HT-29 (cell line): ENCODE measurements at places on chromosomes 6 and 20.
A peak's percentile ranks its signal among the peaks of the same experiment; 100 is the strongest.

GRCh38 chr20:5100684-5101347 is 18.9 kb downstream of the PCNA start:
- DNase-seq: peak; percentile 79

DNA sequence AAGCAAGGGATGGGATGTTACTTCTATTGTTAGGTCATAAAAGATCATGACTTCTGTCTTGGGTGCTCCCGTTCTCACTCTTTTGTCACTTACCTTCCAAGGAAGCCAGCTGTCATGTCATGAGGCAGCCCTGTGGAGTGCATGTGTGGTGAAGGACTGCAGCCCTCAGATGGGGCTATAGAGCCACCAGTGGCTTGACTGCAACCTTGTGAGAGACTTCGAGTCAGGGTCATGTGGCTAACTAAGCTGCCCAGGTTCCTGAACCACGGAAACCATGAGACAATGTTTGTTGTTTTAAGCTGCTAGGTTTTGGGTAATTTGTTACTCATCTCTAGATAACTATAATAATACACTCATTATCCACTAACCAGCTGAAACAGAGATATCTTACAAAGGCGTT is 477.1 kb downstream of the BTBD3 start:
- peak; percentile 39 for DNase-seq

DNA sequence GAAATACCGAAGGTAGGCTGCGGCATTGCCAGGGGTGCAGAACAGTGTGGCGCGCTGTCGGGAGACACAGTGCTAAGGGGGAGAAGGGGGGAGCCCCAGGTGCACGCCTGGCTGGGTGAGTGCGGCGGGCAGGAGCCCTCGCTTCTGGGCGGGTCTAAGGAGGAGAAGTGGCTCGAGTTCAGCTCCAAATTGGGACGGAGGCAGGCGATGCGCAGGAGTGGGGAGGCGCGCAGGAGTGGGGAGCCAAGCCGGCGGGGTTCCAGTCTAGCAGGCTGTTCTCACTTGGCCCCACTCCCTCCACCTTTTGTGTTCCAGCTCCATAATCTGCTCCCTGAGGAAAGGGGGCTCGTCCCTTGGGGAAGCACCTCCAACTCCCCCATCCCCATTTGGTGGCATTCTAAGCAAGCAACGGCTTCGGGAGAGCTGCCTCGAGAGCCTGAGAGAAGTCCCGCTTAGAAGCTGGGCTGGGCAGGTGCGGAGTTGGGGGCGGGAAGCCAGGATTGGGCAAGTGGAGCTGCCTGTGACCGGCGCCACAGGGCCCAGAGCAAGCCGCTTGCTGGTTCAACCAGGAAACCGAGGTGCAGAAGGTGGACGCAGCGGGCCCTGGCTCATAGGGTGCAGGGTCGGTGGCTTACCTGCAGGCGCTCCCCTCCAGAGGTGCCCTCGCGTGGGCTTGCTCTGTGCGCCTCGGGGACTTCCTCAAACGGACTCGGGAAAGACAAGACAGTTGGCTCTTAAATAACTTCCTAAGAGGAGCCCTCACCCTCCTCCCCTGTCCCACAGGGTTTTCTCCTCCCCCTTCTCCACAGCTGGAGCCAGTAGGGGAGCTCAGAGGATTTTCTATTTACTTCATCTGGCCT is at the start of gene F13A1:
Gene F13A1 (minus strand): TSS at position 711 of the 860 bp plus-strand sequence. CDS start 1,998 bp downstream, outside the sequence.
- DNase-seq: no peak

DNA sequence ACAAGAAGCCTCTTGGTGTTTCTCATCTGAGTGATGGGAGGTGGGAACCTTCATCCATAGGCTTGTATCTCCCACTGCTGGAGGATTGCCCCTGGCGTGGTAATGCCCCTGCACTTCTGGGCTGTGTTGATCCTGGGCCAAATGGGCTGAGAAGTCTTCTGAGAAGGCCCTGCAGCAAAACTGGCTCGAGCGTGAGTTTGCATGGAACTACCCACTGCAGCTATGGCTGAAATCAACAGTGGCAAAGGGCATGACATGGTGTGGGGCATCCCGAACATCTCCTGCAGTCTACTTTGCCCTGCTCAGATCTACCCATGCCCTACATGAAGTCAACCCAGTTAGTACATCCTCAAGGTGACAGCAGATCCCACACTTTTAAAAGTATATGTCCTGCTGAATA is 130.6 kb downstream of the NRN1 start:
- DNase-seq: no peak

DNA sequence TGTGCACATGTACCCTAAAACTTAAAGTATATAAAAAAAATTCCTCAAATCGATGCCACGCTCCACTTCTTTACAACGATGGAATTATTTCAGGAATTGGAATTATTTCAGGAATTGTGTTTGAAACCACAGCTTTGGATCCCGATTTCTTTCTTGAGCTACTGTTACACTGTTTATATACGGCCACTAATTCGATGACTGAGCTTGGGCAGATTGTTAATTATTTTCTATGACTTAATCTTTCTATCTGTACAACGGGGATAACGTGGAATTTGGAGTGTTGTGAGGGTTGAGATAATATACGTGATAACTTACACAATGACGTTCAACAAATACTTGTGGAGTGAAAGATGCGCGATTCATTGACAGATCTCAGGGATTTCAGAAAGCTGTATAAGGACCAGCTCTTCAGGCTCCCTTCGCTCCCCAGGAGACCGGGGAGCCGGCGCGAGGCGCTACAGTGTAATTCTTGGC is 171.3 kb downstream of the SLC16A10 start:
- no peak for DNase-seq

GRCh38 chr6:109263873-109264700 is 118.2 kb downstream of the CD164 start:
- no peak for DNase-seq

GRCh38 chr6:151847064-151847463 is 39.6 kb downstream of the ESR1 start:
- peak; percentile 43 for DNase-seq

GRCh38 chr6:52124126-52125121 is 37.0 kb upstream of the PKHD1 start:
- DNase-seq: no peak

DNA sequence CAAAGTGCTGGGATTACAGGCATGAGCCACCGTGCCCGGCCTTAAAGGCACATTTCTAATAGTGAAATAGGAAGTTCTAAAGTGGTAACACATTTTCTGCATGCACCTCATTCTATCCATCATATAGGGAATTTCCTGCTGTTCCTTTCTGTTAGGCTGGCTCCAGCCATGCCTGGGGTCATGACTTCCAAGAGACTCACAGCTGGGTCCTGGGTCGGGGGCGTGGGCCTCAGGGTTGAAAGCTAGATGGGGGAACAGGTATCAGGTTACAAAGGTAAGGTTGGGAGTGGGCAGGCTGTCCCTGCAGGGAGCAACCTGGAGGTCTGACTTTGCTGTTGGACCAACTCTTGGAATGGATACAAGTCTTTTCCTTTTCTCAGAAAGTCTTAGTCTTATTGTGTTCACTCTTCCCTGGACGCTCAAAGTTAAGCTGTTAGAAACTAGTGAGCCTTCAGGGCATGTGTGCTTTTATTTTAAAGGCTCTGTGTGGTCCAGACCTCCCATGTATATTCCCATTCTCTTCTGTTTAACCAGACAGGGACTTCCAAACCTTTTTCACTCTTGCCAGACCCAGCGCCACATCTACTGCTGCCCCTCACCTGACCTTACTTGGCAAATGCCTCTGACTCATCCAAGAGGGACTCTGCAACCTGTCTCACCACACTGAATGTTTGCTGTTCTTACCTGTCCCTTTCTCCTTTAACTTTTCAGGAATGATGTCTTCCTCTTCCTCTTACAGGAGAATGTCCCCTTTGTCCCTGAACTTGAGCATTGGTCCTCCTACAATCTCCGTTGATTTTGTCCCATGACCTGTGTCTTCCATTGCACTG is 64.4 kb downstream of the TMEM170B start:
- peak; percentile 50 for DNase-seq

- DNase-seq: no peak
Measured at GRCh38 chr6:152241013-152241766, 396.0 kb downstream of the SYNE1 start.

GRCh38 chr6:125759184-125759902 is 9.9 kb downstream of the HEY2 start:
- DNase-seq: no peak

DNA sequence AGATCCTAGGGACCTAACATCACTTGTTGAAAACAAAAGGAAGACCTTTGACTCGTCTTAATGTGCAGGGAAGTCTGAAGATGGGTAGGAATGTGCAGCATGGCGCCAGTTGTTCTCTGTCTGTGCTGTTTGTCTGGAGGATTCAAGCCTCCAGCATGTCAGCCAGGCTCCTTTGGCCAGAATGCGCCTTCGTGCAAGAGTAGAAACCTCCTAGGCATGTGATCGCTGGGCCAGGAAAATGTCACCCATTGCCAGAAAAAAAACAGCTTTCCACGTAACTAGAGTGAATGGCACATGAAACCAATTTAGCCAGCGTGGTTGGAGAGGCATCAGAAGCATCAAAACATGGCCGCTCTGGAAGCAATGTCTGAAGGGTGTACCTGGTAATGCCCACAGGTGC is 132.7 kb downstream of the EDN1 start:
- DNase-seq: no peak

DNA sequence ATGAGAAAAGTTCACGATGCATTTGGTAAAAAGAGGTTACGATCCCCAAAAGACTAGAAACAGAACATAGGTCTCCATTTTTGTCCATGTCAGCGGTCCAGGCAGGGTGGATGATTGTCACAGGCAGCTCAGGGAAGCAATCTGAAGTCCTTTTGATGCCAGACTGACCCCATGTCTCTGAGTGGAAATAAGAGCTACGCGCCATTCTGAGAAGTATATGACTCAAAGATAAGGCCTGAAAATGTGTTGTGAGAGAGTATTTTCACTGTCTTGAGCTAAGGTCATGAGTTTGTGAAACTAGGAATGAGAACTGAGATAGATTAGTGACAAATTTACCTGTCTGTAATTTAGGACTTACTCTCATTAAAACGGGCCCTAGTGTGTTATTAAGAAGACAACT is 69.5 kb downstream of the LYRM4 start:
- DNase-seq: no peak

GRCh38 chr6:145254649-145255401 is 480.5 kb downstream of the EPM2A start:
- no peak for DNase-seq

DNA sequence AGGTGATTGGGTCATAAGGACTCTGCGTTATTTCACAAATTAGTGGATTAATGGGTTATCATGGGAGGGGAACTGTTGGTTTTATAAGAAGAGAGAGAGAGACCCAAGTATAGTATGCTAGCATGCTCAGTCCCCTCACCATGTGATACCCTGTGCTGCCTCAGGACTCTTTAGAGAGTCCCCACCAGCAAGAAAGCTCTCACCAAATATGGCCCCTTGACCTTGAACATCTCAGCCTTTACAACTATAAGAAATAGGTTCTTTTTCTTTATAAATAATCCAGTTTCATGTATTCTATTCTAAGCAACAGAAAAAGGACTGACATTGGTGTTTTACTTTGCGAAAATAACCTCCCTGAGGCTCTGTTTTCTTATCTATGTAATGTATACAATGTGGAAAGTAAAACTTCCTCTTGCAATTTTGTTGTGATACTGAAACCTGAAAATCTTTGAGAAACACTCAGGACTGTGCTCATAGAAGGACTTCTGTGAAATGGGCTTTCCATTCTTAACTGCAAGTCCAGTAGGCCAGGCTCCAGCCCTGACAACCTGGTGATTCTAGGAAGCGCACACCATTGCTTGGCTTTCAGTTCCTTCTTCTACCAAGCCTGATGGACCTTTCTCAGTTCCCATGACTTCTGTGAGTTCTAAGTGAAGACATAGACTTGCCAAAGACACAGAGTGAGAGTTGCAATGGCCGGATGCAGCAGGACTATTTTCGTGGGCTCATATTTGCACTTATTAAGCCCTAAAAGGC is 21.9 kb downstream of the SIRPD start:
- no peak for DNase-seq

DNA sequence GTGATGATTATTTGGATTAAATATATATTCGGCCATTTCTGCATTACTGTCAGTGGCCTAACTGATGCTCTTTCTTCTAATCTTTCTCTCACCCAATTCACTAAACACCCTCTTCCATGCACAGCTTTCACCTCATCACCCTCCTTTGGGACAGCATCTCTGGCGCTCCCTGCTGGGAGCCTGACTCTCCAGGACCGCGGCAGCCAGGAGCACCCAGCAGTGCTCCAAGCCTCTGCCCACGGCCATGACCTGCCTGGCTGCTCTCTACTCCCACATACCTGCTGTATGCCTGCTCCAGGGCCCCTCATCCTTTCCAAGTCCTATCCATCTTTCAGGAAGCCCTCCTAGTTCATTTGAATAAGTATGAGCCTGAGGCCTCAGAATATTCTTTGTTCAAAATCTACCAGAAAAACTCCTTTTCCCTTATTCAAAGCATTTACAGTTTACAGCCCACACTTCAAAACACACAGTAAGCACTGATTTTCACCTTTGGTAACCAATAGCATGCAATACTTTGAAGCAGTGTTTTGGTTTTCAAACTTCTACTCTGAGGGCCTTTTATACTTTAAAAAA is 15.2 kb downstream of the CTCFL start:
- DNase-seq: peak; percentile 77

- DNase-seq: no peak
Measured at GRCh38 chr20:43915211-43916072, 790 bp downstream of the TOX2 start.

- DNase-seq: peak; percentile 38
Measured at GRCh38 chr20:3436864-3437574, 29.6 kb upstream of the DNAAF9 start.
